DMS153 (cell line): ENCODE measurements at places on chromosomes 13 and 19.

DNA sequence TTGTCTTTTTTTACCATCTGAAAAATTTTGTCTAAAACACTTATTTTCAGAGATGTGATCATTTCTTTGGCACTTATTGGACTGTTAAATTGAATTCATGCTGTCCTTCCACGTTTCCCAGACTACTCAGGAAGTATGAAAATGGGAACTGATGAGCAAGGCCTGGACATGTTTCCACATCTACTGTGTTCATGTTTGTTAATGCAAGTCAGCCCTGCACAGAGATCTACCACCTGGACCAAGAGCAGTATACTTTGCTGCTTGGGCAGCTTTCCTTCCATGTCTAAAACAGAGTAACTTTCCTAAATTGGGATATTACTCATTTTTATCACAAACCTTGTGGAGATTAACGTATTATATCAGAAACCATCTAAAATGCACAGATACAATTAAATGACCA, 687.4 kb downstream of the DIAPH3 start:
- no peak for DNase-seq

DNA sequence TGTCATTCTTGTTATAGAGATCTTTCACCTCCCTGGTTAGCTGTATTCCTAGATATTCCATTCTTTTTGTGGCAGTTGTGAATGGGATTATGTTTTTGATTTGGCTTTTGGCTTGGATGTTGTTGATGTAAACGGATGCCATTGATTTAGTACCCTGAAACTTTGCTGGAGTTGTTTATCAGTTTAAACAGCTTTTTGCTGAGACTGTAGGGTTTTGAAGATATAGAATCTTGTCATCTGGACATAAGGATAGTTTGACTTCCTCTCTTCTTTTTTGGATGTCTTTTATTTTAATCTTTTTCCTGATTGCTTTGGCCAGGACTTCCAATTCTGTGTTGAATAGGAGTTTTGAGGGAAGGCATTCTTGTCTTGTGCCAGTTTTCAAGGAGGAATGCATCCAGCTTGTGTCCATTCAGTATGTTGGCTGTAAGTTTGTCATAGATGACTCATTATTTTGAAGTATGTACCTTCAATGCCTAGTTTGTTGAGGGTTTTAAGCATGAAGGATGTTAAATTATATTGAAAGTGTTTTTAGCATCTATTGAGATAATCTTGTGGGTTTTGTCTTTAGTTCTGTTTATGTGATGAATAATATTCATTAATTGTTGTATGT, 16.8 kb downstream of the ZNF431 start:
- no peak for DNase-seq

DNA sequence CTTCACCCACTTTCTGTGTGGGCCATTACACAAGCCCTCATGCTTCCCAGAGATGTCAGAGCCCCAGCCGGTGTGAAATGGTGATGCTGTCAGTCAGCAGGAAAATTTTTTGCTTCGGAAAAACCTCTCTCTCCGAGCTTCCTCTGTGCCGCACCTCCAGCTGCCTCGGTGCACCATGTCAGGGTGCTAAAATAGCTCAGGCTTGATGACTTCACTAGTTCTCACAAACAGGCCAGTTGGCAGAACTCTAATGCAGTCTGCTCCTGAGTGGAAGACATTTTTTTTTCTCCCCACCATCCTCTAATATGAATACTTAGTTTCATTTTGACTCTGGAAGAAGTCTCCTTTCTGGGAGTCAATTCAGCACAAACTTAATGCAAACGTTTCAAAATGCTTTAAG, 71.3 kb downstream of the KLF12 start:
- DNase-seq = no peak

GRCh38 chr19:58196901-58197616, 14.2 kb downstream of the ZNF274 start:
- DNase-seq = peak; percentile 10

DNA sequence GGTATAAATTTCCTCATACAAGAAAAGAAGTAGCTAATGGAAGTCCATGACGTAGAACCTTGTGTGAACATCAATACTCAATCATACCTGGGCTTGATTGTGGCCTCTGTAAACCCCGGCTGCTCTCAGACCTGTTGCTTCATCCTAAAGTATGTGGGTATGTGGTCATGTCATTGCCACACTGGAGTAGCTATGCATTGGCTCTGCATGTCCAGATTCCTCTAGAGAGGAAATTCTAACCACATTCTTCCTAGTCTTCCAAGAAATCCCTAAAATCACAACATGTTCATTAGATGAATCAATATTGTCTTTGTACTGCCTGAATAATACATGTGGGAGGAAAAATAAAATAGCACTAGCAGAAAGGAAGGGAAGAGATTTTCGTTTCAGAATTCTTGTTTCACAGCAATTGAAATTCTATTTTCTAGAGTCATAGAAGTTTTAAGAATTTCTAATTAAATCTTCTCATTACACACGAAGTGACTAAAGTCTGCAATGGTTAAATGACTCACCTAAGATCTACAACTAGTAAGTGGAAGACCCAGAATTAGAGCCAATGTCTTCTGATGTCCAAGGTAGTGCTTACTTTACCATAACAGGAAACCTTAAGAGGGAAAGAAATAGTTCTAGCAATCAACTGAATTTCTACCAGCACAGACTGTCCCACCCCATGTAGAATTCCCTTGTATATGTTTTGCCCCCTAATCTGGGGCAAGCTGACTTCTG, 28.0 kb downstream of the RXFP2 start:
- DNase-seq = no peak

DNA sequence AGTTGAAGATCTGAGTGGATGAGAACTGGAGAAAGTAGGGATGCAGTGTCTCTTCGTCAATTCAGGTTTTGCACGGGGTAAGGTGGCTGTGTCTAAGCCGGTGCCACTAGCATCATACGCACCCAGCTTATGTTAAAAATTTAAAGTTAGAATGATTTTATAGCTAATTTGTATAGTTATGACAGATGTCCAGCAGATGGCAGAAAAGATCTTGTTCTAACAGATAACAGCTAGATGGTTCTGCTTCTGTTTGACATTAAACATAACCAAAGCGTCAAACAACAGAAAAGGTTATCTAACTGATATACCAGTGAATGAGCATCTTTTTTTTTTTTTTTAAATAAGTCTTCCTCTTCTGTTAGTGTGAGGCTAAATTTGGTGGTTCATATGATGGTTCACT, 18.8 kb upstream of the EDDM13 start:
- DNase-seq = peak; percentile 65

DNA sequence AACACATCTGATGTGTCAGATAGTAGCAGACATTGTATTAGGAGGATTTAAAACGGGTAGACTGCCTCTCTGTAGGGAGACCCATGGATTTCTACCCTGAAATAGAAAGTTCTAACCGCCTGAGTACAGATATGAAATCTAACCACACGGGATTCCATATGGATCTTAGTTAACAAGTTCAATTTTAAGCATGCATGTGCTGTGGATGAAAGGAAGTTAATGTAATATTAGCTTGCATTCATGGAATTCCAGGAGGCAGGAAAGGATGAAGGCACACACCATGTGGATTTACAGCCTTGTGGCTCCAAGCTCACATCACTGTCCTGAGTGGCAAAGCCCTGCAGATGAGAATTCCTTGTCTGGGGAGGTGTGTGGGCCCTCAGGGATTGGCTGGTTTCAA, 120.6 kb upstream of the IRS2 start:
- no peak for DNase-seq

DNA sequence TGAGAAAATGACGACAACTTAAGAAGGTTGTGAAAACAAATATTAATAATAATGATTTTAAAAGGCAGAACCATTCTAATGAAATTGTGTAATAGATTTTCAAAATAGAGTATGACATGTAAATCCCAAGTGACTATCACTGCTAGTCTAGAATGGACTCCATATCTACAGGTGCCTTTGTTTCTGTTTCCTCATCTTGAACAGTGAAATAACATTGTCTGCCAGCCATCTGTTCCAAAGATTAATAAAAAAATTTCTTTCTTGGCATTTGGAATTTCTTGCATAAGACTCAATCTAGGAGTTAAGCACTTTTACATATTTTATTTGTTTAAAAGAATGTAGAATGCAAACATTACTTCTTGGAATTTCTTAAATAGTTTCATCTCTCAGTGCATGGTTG, 520.1 kb upstream of the ARGLU1 start:
- no peak for DNase-seq

DNA sequence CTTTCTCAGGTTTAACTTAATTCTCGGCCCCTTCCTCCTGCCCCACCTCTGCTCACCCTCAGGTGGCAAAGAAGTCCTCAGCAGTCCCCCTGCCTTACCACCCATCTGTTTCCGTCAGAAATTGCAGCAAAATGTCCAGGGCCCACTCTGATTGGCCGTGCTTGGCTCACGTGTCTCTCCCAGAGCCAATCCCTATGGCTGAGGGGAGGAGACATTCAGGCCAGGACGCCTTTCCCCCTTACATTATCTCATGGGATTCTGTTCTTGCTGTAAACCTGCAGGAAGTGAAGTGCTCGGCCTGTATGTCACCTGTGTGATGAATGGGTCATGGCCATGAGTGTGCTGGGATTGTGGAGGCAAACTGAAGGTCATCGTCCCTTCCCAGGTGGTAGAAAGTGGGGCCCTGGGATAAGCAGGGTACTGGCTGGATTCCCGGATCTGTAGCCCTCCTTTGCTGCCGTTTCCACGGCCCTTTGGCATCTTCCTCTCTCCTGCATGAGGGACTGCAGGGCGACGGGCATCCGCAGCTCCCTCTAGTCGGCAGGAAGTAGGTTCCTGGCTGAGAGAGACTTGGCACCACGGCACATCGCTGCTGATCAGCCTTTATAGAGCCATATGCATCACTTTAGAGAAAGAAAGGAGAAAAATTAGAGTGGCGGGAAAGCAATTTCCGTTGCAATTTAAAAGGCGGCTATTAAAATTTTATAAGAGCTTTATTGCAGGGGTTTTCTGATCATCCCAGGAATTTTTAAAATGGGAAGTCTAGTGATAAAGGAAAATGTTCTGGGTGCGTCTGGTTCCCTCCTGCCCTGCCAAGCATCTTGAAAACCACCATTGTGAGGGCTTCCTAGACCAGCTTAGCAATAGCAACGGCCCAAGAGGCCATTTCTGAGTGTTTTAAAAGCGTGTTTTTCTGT, 118.2 kb downstream of the SIPA1L3 start:
- DNase-seq = peak; percentile 84

DNA sequence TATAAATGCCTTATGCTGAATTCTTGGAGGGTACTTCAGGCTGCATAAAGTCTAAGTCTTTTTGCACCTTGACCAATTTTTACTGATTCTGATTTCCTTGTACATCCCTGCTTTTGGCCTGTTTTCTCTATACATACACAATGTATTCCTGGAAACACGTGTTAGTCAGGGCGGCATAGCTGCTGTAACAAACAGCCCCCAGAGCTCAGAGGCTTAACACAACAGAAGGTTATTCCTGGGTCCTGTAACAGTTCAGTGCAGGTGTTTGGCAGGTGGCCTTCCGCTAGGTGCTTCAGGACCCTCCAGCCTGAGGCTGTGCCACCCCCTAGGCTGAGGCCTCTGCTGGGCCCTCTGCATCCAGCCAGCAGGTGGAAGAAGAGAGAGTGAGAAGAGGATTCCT, 82.9 kb downstream of the ZAR1L start:
- no peak for DNase-seq

DNA sequence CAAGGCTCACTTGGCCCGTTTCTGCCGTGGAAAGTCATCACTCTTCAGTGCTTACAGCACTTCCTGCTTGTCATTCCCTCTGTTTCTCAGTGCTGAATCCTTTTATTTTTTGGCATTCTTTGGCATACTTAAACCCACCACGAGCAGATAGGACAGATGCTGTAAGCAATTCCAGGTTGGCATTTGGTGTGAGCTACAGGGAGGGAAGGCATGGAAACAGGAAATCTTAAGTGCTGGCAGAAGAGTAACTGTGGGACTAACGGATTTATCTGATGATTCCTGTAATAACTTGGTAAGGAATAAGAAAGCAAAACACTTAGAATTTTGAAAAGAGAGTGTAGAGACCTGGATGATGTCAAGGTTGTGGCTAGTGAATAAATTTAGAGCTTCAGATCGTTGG, 273.4 kb downstream of the GPC6 start:
- no peak for DNase-seq

- DNase-seq = no peak
Measured at GRCh38 chr19:10163536-10163935, 31.2 kb downstream of the DNMT1 start.

DNA sequence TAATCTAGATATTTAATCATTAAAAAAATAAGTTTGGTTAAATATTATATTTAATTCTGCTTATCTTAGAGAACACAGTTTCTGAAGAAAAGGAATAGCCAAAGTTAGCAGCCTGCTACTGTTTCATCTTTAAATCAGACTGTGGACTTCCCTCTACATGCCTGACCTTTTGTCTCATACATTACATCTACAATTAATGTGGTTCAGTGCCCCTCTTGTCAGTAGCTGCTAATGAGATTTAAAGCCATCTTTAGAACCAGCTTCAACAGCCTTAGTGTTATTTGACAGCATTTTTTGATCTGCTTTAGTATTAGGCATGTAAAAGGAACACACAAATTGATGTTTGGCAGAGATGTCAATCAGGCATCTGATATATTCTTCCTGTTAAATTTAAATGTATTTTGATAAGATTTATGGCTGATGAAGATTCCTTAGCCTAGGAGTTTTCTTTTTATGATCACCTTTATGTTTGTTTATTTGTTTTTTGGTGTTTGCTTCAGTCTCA, 1925.8 kb upstream of the PRR20A start:
- no peak for DNase-seq

DNA sequence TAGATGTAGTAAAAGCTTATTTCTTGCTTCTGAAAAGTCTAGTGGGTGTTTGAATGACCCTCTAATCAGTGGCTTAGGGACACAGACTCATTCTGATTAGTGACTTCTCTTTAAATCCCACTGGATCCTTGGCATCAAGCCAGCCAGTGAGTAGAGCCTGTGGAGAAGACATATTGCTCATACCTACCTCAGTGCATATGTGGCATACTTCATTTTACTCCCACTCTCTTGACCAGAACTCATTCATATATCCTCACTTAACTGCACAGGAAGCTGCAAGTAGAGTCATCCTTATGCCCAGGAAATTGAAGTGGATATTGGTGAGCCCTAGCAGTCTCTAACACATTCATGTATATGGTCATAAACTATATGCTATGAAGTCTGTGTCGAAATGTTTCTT, 148.3 kb downstream of the PDS5B start:
- DNase-seq = no peak

DNA sequence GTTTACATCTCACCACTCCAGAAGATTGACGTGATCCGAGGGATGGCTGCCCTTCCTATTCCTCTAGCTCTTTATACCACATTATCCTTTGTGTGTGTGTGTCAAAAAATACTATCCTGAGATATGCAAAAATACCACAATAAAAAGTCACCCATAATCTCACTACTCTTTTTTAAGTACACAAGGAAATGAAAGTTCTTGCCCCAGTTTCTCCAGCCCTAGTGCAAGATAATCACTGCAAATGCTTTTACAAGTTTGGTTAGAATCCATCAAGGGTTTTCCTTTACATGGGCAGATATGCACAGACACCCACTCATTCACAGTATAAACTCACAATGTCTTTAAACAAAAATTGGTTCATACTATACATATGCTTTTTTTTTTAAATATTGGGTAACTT, 89.3 kb downstream of the DIAPH3 start:
- no peak for DNase-seq
